B cell (primary cell): ENCODE measurements at places on chromosomes 16 and 17.

DNA sequence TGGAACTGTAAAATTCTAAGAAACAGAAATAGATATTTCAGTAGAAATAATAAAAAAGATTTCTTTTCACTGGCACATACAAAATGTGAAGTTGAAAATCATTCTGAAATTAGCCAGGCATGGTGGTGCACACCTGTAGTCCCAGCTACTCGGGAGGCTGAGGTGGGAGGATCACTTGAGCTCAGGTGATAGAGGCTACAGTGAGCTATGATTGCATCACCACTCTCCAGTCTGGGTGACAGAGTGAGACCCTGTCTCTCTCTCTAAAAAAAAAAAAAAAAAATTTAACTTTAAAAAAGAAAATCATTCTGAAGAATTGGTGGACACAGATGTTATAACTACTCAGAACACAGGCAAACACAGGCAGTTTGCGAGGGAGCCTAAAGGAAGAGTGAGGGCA is 97.7 kb upstream of the FA2H start:
- DNase-seq, result no peak

GRCh38 chr16:88759245-88759975 is 25.6 kb downstream of the PIEZO1 start:
- no peak for DNase-seq

DNA sequence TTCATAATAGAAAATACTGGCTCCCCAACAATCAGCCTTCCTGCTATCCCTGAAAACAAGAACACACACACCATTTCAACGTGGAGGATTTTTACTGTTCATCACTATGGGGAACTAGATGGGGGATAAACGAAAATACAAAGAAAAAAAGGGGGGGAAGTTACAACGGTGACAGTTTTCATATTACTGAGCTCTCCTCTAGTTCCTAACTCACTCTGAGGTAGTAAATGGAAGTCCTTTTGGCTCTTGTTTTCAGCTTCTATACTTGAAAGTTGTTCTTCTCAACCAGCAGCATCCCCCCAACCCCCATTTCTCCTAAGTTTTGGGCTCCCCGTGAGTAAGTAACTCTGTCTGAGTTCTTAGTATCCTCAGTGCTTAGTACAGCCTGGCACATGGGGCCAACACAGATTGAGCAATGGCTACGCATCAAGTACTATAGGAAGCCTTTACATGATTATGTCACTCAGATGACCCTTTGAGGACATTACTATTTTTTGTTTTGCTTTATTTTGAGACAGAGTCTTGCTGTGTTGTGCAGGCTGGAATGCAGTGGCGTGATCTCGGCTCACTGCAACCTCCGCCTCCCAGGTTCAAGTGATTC is 4.2 kb upstream of the CORO7 start:
- no peak for DNase-seq

DNA sequence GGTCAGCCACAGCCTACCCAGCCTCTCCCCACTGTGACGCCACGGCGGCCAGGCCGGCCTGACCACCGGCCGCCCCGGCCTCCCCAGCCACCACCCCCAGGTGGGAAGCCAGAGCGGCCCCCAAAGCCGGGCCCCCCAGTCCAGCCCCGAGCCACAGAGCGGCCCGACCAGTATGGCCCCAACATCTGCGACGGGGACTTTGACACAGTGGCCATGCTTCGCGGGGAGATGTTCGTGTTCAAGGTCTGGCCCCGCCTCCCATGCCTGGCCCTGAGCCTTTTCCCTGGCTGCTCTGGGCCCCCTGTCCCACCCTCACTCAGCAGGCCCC is 16.0 kb downstream of the MMP15 start:
- DNase-seq, result no peak

- DNase-seq, result no peak
Measured at GRCh38 chr16:23288726-23289512, 13.2 kb upstream of the SCNN1B start.
